ENCODE measurements at places on chromosomes 1 and 21.

DNA sequence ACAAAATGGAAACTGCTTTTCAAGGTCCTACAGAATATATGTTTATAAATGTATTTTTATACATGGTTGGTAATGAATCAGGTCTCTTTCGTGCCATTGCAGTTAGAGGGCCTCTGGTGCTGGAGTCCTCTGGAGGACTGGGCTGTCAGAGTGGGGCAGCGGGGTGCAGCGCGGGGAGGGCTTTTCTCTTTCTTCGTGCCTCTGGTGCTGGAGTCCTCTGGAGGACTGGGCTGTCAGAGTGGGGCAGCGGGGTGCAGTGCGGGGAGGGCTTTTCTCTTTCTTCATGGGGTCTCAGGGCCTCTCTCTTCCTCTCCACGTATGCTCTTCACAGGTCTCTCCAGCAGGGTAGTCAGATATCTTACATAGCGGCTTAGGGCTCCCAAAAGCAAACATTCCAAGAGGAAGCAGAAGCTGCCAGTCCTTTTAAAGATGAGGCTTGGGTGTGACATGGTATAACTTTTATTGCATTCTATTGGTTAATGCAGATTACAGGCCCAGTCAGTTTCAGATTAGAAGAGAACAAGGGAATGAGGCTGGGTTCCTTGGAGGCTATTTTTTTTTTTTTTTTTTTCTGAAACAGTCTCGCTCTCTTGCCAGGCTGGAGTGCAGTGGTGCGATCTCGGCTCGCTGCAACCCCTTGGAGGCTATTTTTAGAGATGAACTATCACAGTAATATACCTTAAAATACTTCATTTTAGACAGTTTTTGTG, 13.1 kb downstream of the SDCCAG8 start:
- DNase-seq = no peak

DNA sequence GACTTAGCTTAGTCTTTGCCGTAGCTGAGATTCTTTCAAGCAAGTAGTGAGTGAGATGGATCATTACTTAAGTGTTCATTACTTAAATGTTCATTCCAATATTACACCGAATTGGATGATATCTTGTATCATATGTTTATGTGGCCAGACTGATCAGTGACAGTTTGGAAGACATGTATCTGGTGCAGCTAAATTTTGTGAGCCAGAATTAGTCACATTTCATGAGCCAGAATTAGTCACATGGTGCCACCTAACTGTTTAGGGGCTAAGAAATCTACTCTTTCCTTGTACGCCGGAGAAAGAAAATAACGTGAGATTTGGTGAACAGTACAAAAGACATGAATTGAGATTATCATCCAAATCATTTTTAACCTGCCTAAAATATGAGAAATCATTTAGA, 355.6 kb downstream of the USP25 start:
- no peak for DNase-seq

DNA sequence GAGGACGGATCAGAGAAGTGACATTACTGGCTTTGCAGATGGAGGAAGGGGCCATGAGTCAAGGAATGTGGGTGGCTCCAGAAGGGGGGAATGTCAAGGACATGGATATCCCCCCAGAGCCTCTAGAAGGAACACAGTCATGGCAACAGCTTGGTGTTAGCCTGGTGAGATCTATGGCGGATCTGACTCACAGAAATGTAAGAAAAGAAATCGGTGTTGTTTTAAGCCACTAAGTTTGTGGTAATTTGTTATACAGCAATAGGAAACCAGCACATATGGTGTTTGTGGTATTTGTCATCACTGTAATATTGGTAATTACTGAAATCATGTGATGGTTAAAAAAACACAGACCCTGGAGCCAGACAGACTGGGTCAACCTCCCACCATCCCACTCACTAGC, 236.2 kb downstream of the SETD4 start:
- DNase-seq = no peak

DNA sequence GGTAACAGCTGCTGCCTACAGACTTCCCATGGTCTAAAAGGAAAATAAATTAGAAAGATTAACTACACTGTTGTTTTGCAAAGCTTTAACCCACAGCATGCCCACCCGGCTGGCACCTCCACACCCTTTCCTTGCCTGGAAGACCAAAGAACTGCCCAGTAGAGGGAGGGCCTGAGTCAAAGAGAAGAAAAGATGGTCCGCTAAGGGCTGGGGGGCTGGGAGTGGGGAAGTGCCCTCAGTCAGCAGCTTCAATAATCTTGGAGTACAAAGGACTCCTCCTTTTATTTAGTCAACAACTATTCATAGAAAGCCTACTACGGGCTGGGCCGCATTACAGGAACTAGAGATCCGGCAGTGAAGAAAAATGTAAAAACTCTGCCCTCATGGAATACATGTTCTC, 40.6 kb downstream of the ERI3 start:
- DNase-seq = no peak

DNA sequence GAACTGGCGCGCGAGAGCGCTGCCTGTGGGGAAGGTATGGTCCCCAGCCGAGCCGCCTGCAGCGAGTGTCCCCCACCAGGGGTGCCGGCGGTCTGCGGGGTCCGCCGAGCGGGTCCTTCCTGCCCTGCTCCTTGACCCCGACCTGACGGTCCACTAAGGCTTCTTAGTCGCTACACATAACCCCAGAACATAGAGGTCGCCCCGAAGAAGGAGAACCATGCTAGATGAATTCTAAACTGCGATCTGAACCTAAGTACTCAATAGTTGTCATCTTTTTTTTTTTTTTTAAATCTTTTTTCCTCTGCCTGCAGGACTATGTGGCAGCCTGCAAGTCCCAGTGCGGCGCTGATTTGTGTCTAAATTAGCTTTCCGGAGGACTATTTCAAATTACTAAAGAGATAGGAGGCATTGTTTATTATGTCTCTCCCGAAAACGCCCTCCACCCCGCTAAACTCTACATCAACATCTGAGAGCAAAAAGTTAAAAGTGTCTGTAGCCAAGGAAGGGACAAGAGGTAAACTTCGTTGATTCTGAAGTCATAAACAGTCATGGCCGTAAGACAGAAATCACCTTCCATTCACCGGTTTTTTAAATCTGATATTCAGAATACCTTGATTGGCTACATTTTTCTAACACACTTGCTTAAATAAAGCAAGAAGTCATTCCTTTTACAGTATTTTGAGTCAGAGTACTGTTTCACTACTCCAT, 476 bp downstream of the AXDND1 start:
- no peak for DNase-seq

GRCh38 chr21:40173816-40174215, 306.6 kb downstream of the PCP4 start:
- no peak for DNase-seq

- no peak for DNase-seq
These were observed 205.5 kb upstream of the C1orf105 start for GRCh38 chr1:172215006-172215405.

DNA sequence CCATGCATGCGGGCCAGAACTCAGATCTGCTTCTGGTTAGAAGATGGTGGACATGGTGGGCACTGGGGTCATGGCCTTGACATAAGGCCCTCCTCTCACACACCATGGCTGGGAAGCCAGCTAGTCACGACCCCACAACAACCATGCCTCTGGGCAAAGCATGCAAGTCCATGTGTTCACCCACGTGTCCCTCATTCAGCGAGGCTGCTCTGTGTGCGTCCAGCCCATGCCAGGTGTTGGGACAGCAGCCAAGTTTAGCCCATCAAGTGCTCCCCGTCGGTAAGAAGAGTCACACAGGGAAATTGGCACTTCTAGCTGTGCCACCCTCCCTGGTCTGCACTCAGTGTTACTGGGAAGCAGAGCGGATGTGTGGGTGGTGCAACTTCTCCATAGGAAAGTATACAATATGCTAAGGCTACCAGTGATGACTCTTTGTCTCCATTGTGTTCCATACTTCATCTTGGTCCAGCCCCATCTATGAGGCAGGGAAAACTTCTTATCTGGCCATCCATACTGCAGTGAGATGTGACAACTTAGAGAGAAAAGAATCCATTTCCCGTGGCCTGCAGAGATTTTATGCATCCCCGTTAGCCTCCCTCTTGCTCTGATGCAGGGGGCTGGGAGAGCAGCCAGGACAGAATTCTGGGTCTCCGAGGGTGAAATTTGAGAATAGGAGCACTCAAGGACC, 198.0 kb downstream of the GRIK3 start:
- DNase-seq = peak; percentile 88

DNA sequence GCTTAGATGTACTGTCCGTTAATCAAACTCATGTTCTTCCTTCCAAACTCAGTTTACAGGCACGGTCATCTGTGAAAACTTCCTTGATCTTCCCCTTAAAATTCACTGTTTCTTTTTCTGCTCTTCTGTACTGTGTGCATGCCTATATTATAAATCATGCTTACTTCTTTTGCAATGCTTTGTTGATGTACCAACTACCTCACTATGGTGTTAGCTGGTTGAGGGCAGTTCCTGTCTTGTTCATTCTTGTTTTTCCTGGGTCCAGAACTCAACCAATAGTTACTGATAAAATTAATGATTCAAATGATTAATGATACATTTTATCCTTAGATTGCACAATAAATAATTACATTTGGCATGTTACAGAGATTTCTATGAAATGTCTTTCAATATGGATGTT, 163.8 kb downstream of the CHRM3 start:
- no peak for DNase-seq

- DNase-seq = no peak
These were observed 397.9 kb downstream of the PTBP2 start for GRCh38 chr1:97119260-97120158.

- DNase-seq = no peak
These were observed 36.3 kb upstream of the SLC6A9 start for GRCh38 chr1:44067266-44068250.

GRCh38 chr1:56190806-56191365, 388.5 kb downstream of the PLPP3 start:
- no peak for DNase-seq

DNA sequence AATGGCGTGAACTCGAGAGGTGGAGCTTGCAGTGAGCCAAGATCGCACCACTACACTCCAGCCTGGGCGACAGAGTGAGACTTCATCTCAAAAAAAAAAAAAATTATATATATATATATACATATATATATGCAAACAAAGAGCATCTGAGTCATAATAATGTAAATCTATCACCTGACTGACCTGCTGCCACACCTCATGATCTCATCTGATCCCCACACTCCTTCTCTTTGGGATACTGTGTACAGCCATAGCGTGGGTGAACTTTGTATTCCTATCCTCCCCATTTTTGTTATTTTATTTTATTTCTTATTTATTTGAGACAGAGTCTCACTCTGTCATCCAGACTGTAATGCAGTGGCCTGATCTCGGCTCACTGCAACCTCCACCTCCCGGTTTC, 2.6 kb upstream of the HDAC1 start:
- no peak for DNase-seq

- no peak for DNase-seq
These were observed 59.7 kb downstream of the NTPCR start for GRCh38 chr1:233010146-233010545.

- no peak for DNase-seq
These were observed 17.6 kb downstream of the PANK4 start for GRCh38 chr1:2508751-2509150.

- DNase-seq = peak; percentile 1
These were observed 13.1 kb upstream of the EXO1 start for GRCh38 chr1:241834733-241835377.

GRCh38 chr1:27596986-27597385, 7.0 kb downstream of the AHDC1 start:
- DNase-seq = no peak

DNA sequence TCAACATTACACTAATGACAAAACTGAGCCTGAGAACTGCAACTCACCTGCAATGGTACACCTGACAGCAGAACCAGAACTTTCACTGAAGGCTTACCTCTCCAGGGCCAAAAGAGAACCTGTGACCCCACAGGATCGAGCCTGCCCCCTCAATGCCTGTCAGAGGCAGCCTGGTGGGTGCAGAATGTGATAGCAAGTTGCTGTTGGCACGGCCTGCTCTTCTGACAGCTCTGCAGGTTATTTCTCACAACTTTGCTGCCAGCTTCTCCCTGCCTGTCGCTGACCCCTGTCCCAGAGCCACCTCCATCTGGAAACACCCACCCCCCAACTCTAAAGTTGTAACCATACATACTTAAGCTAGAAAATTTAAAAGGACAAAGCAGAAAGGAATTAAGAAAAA, 35.2 kb downstream of the HIVEP3 start:
- no peak for DNase-seq

GRCh38 chr1:98078596-98078995, 157.8 kb upstream of the DPYD start:
- no peak for DNase-seq

GRCh38 chr1:213994888-213995287, 7.1 kb downstream of the PROX1 start:
- no peak for DNase-seq

GRCh38 chr1:180168786-180169639, 14.3 kb downstream of the QSOX1 start:
- peak; percentile 24 for DNase-seq

- no peak for DNase-seq
These were observed 13.2 kb upstream of the GRIK3 start for GRCh38 chr1:37047542-37047941.

- peak; percentile 44 for DNase-seq
These were observed 773 bp downstream of the IFNGR2 start for GRCh38 chr21:33403786-33404585.

DNA sequence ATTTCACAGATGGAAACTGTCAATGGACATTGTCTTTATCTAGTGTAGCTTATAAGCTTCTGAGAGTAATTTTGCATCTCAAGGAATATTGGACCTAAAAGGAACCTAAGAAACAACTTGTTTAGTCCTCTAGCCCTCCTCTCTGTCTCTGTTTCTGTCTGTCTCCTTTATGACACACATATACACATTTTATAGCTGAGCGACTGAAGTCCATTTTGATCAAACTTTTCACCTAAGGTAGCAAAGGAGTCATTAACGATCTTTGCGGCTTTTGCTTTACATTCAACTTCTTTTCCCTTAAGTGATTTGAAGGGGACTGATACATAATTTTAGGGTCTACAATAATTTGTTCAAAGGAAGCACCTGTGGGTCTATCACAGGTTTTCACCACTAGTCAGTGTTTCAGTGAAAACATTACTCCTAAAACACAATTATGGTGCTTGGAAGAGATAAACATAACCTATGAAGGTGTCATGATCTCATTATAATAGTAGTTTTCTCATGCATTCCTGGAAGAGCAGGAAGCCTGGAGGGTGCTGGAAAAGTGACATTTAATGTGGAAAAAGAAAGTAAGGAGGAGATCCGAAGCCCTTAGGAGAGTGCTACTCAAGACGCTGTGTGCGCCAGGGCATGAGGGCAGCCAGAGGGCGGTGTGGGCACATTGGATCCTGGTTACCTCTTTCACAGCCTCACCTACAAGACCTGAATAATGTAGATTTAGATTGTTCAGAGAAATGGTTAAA, 248.6 kb downstream of the DNM3 start:
- no peak for DNase-seq

DNA sequence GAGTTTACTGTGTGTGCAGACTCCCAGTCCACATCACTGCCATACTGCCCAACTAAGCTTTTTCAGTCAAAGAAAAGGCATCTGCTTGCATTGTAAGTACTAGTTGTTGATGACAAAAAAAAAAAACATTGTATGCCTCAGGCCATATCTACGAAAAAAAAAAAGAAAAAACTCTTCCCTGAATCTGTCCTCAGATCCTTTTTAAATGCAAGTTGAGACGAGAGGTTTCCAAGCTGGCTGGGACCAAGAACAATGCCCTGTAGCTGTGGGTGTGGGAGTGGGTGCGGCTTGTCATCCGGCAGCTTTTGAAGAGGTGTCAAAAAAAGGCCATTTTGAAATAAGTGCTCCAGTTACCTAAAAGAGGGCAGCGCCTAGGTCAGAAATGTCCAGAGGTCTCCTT, 29.2 kb upstream of the HHAT start:
- DNase-seq = no peak
